ENCODE measurements at places on chromosomes 7 and 10.

GRCh38 chr7:12474035-12474434 is 70.4 kb upstream of the VWDE start:
- DNase-seq, result no peak

DNA sequence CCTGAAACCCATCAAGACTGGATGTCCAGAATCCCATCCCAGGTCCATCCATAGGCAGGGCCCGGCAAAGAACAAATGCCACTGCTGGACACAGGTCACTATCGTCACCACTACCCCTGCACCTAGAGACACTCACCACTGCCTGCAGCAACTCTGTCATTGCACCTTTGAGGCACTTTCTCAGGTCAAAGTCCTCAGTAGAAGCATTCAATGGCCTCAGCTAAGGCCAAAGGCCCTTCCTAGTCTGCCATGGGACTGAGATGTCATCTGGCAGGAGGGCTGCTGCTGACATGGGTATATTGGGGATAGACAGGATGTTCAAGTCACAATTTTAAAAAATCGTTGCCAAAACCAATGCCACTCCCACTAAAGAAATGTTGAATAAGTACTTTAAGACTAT is 58.7 kb downstream of the GPAM start:
- DNase-seq, result no peak

DNA sequence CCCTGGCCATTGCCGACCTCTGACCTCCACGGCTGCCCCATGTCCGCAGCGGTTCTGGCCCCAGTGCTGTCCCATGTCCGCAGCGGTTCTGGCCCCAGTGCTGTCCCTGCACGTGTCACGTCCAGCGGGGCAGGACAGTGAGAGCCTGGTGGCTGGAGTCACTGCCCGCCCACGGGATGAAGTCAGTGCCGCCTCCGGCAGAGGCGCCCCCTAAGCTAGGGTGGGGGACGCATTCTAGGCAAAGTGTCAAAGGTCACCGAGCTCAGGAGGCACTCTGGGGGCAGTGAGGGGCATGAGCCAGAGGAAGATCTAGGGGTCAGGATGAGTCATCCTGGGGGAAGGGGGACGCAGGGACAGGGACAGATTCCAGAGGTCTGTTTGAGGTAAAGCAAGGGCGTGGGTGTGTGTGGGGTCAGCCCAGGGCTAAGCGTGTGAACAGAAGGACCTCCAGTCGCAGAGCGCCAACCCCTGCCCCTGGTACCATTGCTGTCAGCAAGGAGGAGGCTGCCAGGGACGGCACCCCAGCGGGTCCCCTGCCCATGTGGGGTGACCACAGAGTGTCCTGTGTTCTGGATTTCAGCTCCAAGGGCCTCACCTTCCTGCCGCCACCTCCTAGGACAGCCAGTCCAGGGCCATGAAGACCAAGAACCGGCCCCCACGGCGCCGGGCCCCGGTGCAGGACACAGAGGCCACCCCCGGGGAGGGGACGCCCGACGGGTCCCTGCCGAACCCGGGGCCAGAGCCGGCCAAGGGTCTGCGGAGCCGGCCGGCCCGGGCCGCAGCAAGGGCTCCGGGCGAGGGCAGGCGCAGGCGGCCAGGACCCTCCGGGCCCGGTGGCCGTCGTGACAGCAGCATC is 665 bp downstream of the BHLHA15 start:
- DNase-seq, result peak; percentile 15

DNA sequence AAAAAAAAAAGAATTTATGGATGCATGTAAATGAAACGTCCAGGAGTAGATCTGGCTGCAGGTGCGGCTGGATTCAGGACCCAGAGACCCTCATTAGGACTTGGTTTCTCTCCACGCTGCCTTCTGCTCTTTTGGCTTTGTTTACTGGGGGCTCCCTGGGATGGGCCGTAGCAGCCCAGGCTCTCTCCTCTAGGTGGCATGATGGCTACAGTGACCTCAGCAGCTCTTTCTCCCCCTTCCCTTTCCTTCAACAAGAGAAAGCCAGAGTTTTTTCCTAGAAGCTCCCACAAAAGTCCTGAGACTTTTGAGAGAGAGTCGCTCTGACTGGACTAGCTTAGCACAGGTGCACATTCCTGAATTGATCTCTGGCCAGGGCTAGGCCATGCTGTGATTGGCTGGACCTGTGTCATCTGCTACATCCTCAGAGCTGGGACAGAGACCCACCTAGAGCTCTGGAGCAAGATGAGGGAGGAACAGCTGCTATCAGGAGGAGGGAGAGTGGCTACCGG is 67.8 kb upstream of the PDCD4 start:
- peak; percentile 48 for DNase-seq

DNA sequence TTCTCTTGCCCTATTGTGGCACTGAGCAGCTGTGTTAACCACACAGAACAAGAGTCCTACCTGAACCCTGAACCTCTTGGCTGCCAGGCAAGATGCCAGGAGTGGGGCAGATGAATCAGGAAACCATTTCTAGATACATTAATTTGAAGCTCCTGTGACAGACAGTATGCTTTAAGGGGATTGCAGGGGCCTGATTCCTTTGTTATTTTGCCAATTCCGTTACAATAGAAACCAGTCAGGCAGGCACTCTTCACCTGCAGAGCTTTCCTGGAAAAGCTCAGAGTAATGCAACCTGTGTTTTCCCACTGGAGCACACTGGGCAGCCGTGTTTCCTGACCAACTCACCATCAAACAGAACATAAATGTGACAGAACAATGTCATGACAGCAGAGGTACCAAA is 233.1 kb downstream of the BMPER start:
- no peak for DNase-seq

DNA sequence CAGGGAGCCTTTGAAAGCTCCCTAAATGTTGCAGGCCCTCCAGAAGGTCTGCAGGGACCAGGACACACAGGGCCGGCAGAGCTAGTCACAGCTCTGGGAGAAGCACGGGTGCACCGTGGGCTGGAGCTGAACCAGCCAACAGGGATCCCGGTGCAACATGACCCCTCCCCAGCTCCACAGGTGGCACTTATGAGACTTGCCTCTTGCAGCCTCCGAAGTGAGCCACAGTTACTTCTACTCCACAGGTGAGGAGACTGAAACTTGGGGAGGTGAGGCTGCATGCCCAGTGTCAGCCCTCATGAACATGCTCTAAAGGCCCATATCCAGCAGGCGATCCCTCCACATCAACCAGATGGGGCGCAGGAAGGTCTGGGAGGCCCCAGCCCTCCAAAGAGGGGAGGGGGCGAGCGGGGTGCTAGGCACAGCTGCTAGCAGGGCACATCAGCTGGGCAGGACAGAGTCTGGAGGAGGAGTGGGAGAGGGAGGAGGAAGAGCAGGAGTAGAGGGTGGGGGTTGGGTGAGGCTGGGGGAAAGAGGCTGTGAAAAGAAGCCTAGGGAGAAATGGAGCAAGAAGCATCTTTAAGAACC is 224.3 kb downstream of the ELFN1 start:
- DNase-seq, result no peak

DNA sequence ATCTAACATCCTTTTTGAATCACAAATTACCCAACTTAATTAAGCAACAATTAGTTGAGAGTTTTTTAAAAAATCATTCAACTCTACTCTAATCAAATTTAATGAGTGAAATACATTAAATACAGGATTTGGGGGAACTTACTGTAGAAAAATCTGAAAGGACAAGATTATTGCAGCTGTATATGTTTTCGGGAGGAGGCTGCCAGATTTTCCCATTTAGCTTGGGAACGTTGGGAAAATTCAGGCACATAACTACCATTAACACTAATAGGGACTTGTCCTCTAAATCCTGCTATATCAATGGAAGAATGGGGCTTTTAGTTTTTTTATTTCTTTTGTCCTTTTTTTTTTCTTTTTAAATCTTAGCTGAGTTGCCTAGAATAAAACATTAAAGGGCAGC is 691.4 kb upstream of the FZD8 start:
- DNase-seq, result no peak

DNA sequence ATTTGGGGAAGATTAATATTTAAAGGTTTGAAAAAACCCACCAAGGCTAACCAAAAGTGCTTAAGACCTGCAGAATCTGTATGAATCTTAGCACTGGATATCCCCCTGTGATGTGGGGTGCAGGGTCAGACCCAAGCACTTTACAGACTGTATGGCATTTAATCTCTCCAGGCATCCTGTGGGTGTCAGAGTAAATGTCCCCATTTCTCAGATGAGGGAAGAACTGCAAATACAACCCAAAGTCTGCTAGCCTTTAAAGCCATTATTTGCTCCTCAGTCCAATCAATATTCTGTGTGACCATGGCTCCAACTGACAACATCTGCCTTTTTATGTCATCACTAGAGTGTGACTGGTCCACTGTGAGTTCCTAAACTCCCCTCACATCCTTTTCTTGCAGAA is 10.0 kb upstream of the MBL2 start:
- no peak for DNase-seq

DNA sequence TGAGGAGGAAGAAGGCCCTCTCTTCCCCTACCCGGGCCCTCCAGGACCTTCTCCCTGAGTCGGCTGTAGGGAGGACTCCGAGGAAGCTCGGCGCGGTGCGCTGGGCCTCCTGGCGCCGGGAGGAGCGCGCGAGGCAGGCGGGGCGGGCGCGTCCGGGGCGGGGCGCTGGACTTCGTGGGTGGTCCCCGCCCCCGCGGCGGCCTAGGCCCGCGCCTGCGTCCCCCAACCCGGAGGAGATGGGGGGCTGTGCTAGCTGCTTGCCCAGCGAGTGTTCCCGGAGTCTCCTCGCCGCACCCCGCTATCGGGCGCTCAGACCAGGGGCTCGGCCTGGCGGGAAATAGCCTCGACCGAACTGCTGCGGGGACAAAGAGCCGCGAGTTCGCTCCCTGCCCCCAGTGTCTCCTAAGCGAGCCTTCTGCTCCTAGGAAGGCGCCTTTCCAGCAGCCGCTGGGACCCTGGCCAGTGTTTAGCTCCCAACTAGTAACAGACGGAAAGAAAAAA is 19.2 kb upstream of the SMO start:
- peak; percentile 69 for DNase-seq

GRCh38 chr10:23448802-23449570 is 10.1 kb downstream of the OTUD1 start:
- no peak for DNase-seq

DNA sequence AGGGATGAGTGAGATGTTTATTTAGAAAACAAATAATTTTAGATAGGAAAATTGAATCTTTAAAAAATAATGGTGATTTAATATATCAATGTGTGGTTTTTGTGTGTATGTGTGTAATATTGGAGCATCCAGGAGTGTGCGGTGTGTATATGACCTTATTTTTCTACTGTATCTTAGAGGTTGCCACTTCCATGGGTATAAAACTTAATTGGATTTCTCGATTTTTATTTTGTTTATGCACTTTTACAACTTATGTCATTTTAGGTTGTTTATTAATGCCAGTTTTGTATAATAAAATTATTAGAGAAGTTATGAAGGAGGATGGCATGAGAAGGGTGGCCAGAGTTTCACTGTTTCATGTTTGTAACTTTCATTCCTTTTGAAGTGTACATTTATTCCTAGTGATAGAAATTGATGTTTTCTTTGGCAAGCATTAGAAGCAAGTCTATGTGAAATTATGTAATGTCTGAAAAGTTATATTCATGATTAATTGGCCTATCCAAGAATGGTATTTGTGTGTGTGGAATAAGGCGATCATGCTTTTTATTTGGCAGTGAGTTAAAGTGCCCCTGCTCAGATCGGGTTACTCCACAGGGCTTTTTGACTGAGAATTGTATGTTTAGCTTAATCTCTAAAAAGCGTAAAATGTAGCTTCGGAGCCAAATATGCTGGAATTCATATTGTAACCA is 110.3 kb downstream of the KAT6B start:
- DNase-seq, result no peak

DNA sequence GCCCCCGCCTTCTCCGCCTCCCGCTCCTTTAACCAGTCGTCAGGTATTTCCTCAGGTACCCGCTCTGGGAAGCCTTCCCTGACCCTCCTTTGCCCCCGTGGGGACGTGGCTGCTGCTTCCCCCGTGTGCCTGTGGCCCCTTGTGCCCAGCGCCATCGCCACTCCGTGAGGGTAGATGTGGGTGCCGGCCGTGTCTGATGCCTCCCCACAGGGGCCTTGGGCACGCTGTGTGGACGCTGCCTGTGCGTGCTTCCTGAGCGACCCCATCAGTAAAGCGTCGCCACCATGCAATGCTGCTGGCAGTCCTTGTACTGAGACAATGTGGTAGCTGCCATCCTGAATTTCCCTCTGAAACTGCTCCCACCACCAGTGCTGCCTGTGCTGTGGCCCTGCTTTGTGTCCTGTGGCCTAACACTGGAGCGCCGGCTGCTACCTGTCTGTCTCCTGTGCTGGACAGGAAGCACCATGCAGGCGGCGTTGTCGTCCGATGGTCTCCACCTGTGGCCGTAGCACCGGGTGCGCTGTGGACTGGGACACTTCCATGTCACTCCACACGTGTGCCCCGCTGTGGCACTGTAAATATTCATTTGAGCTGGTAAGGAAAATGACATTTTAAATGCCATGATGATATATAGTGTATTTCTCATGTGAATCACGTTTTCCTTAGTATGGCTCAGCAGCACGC is 213.8 kb downstream of the MGMT start:
- DNase-seq, result no peak

GRCh38 chr10:36373424-36374096 is 731.5 kb upstream of the FZD8 start:
- DNase-seq, result peak; percentile 26

GRCh38 chr7:108299251-108299973 is 156.8 kb downstream of the NRCAM start:
- no peak for DNase-seq

GRCh38 chr7:151623766-151624165 is 104.1 kb upstream of the RHEB start:
- no peak for DNase-seq

DNA sequence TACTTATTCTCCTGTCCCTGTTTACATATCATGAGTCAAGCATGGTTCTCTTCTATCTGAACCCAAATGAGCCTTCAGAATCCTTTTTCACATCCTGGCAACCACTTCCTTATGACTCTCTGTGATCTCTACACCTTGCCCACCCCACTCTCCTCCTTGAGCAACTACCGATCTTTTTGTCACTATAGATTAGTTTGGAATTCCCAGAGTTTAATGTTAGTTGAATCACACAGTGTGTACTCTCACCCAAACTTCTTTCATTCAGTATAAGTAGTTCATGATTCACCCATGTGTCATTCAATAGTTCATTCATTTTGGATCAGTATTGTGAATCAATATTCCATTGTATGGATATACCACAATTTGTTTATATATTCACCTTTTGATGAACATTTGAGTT is 55.3 kb downstream of the TFAM start:
- DNase-seq, result no peak

GRCh38 chr7:78218051-78218450 is 419.5 kb downstream of the PHTF2 start:
- DNase-seq, result no peak

DNA sequence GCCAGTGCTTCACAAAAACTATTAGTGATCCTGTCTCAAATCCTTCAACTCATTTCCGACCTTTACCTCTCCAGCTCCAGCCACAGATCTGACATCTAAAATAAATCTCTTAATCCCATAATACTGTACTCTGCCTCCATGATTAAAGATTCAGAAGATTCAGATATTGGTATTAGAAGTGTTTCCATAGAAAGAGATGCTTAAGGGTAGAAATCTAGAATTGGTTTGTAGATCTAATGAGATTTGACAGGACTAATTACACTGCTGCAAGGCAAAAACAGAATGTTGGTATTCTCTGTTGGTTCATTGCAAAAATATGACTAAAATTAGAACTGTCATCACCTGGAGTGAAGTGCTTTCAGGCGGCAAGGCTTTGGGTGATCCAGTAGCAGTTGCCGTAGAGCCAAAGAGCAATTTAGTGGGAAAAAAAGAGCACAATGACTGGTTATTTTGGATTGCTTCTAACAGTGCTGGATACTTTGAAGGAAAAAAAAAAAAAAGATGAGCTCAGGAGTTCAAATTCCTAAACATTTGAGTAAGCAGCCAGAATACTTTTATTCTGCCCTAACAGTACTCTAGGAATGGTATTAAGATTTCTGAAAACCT is 940.1 kb upstream of the SORCS1 start:
- no peak for DNase-seq

- no peak for DNase-seq
Observed at GRCh38 chr10:71138166-71138830, 74.1 kb upstream of the UNC5B start.

Data from WTC11 (cell line).